ENCODE measurements at places on chromosomes 12 and 14.

DNA sequence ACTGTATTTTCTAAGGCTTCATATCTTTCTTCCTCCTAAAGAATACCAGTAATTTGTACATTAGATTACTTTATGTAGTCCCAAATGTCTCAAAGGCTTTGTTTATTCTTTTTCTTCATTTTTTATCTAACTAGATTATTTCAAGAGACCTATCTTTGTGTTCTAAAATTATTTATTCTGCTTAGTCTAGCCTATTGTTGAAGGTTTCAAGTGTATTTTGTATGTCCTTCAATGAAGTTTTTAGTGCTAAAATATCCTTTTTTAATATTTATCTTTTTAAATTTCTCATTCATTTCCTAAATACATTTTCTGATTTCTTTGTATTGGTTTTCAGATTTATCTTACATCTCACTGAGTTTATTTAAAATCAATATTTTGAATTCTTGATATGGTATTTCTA, 25.8 kb downstream of the OR4N5 start:
- DNase-seq = no peak

GRCh38 chr14:94145902-94146527, 16.6 kb upstream of the IFI27L2 start:
- DNase-seq = no peak

DNA sequence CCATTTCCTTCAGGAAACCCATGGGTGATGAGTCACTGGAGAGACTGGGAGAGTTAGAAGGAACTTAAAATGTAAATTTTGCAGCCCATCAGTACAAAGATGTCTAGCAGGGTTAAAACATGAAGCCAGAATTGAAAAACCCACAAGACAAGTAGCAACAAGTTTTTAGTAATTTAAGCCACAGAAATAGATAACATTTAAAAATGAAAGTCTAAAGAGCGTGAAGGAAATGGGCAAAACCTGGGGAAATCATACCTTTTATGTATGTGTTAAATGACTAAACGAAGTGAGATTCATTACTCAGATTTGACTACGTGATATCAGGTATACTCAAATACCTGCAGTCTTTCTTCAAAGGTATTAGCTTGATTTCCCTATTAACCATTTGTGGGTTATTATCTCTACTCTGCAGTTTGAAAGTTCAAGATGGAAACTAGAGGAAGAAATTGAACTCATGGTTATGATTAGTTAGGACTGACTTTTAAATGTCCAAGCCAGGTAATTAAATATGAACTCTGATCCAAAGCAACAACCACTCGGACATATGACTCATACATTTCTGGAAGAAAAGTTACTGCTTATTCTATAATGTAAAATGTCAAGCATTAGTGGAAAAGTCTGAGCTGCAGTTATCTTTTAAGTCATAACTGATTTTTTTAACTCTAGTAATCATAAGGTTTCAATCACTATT, 84.1 kb downstream of the ITPR2 start:
- no peak for DNase-seq

GRCh38 chr14:53963320-53964227, 6.9 kb upstream of the BMP4 start:
- DNase-seq = no peak

- no peak for DNase-seq
Observed at GRCh38 chr12:104969343-104969742, 11.3 kb upstream of the SLC41A2 start.

GRCh38 chr12:73935817-73936216, 601.8 kb upstream of the ATXN7L3B start:
- DNase-seq = no peak

- no peak for DNase-seq
Observed at GRCh38 chr12:116476227-116476822, 82.9 kb upstream of the MAP1LC3B2 start.

DNA sequence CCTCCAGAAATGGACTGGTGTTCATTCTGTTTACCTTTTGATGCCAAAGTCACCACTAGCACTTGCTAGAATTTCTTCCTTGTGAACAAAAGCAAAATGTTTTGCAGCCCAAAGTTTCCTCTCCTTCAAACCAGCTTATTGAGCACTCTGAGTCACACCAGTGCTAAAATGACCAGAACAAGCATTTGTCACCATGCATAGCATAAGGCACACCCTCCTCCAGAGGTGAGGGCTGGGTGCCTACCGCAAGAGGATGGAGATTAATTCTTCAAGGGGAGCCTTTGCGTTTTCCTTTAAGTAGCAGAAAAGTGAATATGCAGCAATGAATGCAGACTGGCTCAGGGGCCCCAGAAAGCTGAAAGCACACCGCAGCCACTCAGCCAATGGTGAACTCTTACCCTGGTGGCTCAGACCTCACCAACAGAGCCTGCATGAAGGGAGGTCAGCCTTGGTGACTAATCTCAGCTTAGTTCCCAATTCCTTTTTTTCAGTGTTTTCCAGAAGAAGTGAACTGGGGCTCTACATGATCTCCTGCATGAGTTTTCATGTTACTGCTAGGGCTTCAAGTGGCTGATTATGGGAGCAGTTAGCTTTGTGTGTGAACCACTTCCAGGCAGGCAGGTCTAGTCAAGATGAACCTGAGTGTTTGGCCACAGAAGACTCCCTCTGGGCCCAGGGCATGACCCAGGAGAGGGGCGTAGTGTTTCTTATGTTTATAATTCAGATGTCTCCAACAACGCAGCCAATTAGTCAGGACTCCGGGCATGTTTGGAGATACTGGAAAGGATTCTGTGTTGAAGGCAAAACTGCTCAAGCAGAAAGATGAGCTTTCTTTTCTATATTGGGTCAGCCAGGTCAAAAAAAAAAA, 96.3 kb downstream of the PAX9 start:
- no peak for DNase-seq

Data from head of caudate nucleus (tissue), 42 donors.